ENCODE measurements at places on chromosomes 5 and 9. TPM values are rescaled to one million over a fixed set of nuclear protein-coding genes. Genes with fewer than 3 reads are reported as not detected.

Gene NIPAL4
- total RNA-seq: 0.85 TPM

Gene MAPKAP1
- total RNA-seq: 71.0 TPM

Gene SLC45A2
- not detected for total RNA-seq

Gene SPIN1
- total RNA-seq: 95.5 TPM

Gene JAKMIP2
- under 0.01 TPM for total RNA-seq

Data from regular cardiac myocyte (primary cell).